Renal pelvis (tissue), 12 donors: ENCODE measurements at places on chromosomes 4 and X.

DNA sequence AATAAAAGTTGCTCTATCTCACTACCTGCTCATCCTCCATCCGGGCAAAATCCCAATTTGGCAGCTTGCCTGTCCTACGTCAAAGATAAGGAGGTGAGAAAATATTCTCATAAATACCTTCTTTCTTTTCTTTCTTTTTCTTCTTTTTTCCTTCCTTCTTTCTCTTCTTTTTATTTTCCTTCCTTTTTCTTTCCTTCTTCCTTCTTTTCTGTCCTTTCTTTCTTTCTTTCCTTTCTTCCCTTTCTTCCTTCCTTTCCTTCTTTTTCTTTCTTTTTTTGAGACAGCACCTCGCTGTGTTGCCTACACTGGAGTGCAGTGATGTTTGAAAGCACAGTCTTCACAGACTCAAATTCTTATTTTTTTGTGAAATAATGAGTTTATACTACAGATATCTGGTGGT is 38.6 kb upstream of the NKAP start:
- DNase-seq = no peak

GRCh38 chrX:47900833-47901232 is 64.1 kb downstream of the ZNF81 start:
- no peak for DNase-seq

DNA sequence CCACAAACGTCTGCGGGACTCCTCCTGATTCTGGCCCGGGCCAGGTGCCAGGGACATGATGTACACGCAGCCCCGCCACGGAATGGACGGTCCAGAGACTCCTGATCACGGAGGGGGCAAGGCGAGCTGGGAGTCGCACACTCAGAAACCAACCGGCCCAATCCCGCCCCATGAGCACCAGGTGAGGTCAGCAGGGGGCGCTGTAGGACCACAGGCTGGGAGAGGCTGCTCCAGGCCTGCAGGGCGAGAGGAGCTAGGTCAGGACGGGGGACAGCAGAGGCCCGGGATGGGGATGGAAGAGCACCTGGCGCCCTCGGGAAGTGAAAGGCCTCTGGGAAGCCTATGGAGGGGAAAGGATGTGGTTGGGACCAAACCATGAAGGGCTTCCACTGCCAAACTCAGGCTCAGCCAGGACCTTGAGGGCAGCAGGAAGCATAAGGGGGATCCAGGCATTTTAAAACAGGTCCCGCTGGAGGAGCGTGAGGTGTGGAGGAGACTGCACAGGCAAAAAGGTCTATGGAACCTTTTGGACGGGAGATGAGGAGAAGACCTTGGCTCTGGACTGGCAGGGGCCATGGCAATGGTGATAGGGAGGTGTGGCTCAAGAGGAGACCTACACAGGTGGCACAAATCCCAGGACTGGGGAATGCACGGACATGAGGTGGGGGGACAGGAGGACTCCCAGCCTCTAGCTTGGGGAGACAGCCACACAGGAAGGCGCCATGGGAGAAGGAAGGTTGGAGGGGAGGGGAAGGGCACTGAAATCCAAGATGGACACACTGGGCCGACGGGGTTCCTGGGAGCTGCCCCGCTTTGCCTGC is 79.2 kb downstream of the MTMR1 start:
- peak; percentile 54 for DNase-seq

GRCh38 chr4:113604955-113605354 is 156.6 kb downstream of the CAMK2D start:
- DNase-seq = no peak

GRCh38 chr4:27003642-27004113 is 143.0 kb downstream of the STIM2 start:
- DNase-seq = peak; percentile 16

- no peak for DNase-seq
These were observed 5.7 kb downstream of the JAKMIP1 start for GRCh38 chr4:6194458-6195195.

- no peak for DNase-seq
These were observed 84.1 kb downstream of the TBCK start for GRCh38 chr4:106231931-106232330.

- DNase-seq = no peak
These were observed 7.0 kb downstream of the ENOX2 start for GRCh38 chrX:130896026-130896425.

DNA sequence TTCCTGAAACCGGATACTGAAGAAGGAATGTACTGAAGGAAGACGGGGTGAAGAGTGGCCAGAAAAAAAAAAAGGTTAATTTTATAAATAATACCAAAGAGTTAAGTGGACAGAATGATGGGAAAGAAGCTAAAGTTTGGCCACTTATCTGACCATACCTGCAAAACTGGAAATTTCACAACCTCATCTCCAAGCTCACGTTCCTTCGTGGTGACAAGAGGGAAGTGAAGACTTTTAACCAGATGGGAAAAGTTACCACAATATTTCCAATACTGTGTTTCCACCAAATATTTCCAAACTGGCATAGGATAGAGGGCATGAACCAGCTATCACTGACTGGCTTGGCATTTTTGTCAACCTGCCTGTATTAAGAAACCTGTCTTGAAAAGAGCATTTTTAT is 56.4 kb downstream of the MAML3 start:
- no peak for DNase-seq

- DNase-seq = no peak
These were observed 56.8 kb upstream of the TXK start for GRCh38 chr4:48190839-48191238.

DNA sequence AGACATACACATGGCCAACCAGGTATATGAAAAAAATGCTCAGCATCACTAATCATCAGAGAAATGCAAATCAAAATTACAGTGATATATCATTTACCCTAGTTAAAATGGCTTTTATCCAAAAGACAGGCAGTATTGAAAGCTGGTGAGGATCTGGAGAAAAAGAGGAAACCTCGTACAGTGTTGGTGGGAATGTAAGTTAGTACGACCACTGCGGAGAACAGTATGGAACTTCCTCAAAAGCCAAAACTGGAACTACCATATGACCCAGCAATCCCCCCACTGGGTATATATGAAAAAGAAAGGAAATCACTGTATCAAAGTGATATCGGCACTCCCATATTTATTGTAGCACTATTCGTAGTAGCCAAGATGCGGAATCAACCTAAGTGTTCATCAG is 23.4 kb downstream of the ABHD18 start:
- DNase-seq = no peak

GRCh38 chr4:47532658-47533057 is 47.6 kb downstream of the ATP10D start:
- DNase-seq = no peak

DNA sequence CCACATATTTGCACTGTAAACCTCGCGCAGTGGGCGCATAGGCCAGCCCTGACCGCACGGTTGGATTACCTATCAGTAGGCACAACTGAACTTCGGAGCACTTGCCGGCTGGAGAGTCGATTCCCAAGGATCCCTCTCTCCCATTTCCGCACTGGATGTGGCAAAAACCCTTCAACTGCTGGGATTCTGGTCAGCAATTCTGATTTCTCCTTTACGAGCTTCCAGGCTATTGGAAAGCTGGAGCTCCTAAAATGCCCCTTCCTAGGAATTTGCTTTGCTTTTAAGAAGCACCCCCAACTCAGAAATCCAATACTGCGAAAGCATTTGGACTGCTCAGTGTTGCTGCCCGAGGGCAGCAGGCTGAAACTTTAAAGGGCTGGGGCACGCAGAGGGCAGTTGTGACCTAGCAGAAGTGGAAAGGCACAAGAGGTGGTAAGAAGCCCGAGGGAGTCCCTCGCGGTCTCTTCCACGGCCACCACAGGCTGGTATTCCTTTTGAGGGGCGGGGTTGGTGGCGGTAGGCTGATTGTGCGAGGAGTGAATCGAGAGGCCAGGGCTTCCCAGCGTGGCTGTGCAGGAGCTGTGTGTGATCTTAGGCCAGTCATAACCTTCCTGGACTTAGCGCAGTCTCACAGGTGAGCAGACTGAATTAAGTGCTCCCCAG is 1.6 kb downstream of the ZAR1 start:
- DNase-seq = no peak

- DNase-seq = no peak
These were observed 104.7 kb upstream of the TLR2 start for GRCh38 chr4:153579410-153579809.

DNA sequence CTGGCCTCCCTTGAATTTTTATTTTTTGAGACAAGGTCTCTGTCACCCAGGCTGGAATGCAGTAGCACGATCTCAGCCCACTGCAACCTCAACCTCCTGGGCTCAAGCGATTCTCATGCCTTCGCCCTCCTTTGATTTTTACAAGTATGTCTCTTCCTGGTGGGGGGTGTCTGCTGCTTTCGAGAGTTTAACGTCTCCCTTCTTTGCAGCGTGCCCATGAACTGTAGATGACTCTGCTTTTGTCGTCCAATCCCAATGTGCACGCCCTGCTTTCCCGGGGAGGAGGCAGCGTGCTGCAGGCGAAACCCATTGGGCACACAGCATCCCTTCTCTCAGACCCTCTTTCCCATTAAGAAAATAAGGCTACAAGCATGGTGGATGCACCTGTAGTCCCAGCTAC is 7.0 kb downstream of the PRKX start:
- no peak for DNase-seq

GRCh38 chr4:86706923-86707597 is 112.9 kb downstream of the PTPN13 start:
- DNase-seq = no peak

- no peak for DNase-seq
These were observed 147.5 kb upstream of the SMIM31 start for GRCh38 chr4:164606478-164606877.

GRCh38 chr4:164304101-164304639 is 449.8 kb upstream of the SMIM31 start:
- no peak for DNase-seq

DNA sequence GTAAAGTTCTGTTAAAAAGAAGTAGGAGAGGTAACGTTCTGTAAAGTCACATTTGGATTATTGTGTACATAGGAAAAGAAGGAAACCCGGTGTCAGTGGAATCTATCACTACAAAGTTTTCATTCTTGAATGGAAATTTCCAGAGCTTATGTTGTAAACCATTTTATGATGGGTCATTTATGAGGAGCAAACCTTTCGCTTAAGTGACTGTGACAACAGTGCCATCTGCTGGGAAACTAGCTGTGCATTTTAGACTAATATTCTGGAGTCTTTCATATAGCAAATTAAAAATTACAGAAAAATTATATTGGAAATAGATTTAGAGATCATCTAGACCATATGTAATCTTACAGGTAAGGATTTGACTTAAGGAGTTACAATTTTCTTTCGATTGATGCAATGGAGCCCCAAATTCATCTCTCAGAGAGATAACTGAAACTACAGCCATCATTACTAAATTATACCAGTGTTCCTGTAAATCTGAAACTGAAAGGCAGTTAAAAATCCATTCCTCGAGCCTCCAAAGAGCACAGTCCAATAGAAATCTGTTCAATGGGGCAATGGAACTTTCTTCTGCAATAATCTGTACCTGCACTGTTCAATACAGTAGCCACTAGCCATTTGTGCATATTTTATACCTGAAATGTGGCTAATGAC is 26.9 kb downstream of the ASB9 start:
- peak; percentile 12 for DNase-seq
